H1 (cell line): ENCODE measurements at places on chromosomes 12 and 14. TPM values are rescaled to one million over a fixed set of nuclear protein-coding genes. Genes with fewer than 3 reads are reported as not detected.

- no peak overlapping the region for H3K27ac ChIP-seq
- H3K36me3 ChIP-seq = 0 out of 2 replicates have a peak, but pooled peaks cover 3% of the 10 kb centered on the region
- no peak overlapping the region for H3K4me3 ChIP-seq
Observed at GRCh38 chr12:89493670-89494302, 30.8 kb downstream of the GALNT4 start.

Gene TSPAN19
- not detected in 2 replicates for total RNA-seq

Gene USP44
- total RNA-seq = 191 and 197 TPM in 2 replicates

- H3K27me3 ChIP-seq = no peaks in the 10 kb centered on the region
- no peak overlapping the region for H3K27ac ChIP-seq
- DNase-seq = peak; percentile 70
- H3K36me3 ChIP-seq = 0 out of 2 replicates have a peak, but pooled peaks cover 3% of the 10 kb centered on the region
- no peaks in the 10 kb centered on the region for H3K4me1 ChIP-seq
Observed at GRCh38 chr14:102497998-102498677, 11.4 kb downstream of the ANKRD9 start.

GRCh38 chr14:48398675-48399282 is 723.4 kb upstream of the MDGA2 start:
- no peak for DNase-seq
- no peak overlapping the region for H3K4me3 ChIP-seq
- H3K27ac ChIP-seq = no peak overlapping the region
- H3K36me3 ChIP-seq = no peaks in the 10 kb centered on the region
- no peaks in the 10 kb centered on the region; the same call in 1 of the 2 replicates for H3K4me1 ChIP-seq
- no peaks in the 10 kb centered on the region for H3K27me3 ChIP-seq

Gene PRH2
- total RNA-seq = not detected in 2 replicates
